ENCODE measurements at places on chromosomes 4 and X.

- DNase-seq: no peak
These were observed 137.3 kb upstream of the PDE5A start for GRCh38 chr4:119765951-119766350.

DNA sequence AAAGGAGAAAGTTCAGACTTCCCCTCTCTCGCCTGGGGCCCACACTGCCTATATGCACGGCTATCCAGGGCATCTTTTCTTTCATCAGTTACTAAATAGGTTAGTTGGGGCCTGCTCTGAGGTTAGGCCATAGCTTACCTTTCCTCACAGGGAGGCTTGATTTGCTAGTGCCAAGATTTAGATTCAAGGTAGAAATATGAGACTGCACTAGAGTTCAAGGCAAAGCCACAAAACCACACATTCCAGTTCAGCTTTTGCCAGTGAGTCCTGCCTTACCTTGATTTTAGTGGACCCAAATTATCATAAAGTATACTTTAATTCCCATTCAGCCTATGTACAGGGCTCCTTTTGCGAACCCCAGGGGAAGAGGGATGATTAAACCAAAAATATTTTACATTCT is 762.8 kb downstream of the PDHA2 start:
- no peak for DNase-seq

- DNase-seq: no peak
These were observed 79.9 kb upstream of the EGFL6 start for GRCh38 chrX:13489454-13489853.

- no peak for DNase-seq
These were observed 1.5 kb upstream of the CTBP1 start for GRCh38 chr4:1250527-1250812.

- DNase-seq: no peak
These were observed 167.3 kb upstream of the GRID2 start for GRCh38 chr4:92136434-92136833.

- no peak for DNase-seq
These were observed 123.9 kb upstream of the ACSL4 start for GRCh38 chrX:109856974-109857373.

- no peak for DNase-seq
These were observed 15.7 kb upstream of the ODAM start for GRCh38 chr4:70179811-70180210.

DNA sequence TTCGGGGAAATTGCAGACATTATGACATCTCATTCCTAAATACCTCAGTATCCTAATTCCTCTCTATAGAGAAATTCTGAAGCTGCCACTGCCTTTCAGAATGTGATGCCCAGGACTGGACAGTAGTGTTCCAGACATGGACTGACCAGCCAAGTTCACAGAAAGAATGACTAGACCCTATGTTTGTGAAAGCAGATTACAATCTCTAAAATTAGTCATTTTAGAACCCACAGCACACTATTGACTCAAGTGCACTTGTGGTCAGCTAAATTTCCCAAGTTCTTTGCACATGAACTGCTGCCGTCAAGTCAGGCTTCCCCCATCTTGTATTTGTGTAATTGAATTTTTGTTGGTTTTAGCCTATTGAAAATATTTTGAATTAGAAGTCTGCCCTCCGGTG is 81.0 kb upstream of the ESX1 start:
- DNase-seq: no peak

DNA sequence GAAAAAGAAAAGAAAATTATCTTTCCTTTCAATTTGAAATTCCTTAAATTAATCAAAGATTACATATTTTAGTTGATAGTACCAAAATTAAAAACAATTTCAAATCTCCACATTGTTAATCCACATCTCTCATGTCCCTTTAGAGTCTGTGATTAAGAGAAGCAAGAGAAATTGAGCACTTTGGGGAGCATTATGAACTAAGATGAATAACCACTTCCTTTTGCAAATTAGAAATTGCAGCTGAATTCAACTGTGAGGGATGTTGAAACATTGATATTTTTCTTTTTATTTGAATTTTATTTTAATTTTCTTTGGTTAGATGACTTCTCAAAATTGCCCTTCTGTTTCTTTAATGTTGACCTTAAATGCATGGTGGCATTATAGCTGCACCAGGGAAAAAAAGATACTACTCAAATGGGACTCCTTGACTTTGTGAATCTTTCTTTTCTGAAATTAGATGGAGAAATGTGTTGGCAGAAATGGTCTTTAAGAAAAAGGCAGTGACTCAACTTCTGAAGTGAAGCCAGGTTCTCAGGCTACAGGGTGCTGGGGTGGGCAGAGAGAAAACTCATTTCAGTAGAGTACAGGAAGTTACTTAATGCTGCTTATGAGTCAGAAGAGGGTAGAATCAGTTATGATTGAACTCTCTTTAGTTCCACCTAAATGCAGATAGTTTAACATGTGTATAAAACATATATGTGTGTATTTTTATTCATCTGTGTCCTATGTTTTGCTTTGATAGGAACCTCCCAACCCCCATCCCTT is 92.0 kb upstream of the TNIP3 start:
- DNase-seq: peak; percentile 17

DNA sequence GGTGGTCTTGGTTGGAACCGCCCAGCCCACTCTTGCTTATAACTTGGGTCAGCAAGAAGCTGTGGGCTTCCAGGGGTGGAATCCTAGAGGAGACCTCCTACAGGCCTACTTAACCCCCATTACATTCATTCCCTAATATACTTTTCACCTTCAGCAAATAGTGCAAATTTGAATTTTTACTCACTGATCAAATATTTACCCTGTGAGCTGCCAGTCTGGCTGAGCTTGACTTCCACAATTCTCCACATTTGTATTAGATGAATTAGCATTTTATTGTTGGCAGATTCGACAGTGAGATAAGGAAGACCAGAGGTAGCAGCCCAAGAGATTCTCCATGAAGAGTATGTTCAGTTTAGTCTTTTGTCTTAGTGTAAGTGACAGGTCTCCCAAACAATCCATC is 199.6 kb downstream of the BCOR start:
- DNase-seq: no peak

DNA sequence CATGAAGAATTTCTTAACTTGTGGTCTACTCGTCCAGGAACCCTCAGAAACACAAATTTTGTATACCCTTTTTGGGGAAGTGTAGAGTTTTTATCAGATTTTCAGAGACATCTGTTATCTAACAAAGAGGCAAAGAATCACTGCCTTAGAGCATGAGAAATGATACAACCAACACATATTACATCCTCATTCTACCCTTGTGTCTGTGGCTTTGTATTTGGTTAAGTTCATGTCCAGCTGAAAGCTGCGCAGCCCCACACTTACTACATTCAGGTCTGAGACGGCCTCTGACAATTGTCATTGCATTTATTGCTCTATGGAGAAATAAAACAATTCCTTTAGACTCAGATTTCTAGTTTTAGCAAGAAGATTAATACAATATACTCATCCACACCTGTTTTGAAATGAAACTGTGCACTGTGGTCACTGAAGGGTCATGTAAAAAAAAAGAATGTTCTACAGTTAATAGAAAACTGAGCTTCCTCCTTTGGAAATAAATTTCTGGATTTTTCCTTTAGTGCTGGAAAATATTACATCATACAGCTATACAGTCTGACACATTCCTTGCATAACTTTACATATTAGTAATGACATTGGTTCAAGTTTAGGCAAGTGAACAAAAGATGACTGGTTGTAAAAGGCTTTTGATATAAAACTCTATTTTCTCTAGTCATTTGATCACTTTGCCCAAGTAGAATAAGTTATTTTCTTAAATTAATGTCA is 39.8 kb downstream of the GLRB start:
- DNase-seq: no peak

DNA sequence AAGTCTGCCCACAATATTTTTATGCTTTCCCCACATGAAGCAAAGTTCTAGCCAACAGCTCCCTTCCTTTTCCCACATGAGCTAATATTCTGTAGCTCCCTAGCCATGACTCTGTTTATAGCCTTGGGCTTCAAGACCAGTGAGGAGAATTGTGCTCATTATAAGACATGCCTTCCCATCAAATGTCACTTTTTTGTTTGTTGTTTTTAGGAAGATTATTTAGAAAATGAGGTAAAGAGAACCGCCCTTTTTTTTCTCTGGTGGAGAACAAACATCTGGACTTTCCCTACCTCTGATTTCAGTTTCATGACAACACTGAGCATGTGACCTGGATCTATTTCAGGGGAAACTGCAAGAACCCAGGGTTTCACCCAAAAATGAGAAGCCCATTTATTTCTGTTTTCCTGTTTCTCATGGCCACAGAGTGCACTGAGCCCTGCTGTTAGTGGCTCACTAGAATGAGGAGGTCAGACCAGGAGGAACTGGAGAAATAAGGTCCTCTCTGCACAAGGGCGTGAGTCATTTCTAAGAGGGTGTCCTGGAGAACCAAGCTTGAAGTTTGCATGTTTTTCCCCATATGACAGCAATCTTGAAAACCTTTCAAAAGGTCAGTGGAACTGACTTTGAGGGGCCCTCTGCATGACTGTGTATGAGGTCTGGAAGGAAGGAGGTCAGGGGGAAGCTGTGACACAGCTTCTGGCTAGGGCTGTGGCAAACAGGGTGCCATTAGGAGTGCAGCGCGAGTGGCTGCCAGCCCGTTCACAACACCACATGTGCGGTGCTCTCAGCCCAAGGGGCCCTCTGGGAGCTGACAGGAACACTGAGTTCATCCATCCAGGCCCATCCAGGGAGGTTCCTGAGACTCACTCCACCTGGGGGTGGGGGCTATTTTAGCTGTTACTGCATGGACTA is 55.2 kb downstream of the CHST7 start:
- peak; percentile 5 for DNase-seq

DNA sequence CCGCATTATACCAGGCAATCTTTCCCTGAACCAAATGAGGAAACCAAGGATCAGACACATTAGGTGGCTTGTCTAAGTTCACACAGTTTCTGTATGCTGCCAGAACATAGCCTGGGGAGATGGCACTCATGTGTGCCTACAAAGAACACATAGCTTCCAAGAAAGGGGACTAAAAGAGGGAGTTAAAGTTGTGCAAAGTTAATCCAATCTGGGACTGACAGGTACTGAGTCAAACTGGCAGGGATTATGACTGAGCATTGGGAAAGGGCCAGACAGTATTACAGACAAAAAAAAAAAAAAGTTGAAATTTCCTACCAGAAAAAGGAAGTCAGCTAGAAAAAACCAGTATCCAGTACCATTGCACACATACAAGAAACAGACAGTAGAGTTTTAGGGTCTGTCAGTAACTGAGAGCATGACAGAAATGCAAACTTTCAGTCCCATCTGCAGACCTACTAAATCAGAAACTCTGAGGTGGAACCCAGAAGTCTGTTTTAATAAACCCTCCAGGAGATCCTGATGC is 37.2 kb downstream of the ADAMTS3 start:
- no peak for DNase-seq

DNA sequence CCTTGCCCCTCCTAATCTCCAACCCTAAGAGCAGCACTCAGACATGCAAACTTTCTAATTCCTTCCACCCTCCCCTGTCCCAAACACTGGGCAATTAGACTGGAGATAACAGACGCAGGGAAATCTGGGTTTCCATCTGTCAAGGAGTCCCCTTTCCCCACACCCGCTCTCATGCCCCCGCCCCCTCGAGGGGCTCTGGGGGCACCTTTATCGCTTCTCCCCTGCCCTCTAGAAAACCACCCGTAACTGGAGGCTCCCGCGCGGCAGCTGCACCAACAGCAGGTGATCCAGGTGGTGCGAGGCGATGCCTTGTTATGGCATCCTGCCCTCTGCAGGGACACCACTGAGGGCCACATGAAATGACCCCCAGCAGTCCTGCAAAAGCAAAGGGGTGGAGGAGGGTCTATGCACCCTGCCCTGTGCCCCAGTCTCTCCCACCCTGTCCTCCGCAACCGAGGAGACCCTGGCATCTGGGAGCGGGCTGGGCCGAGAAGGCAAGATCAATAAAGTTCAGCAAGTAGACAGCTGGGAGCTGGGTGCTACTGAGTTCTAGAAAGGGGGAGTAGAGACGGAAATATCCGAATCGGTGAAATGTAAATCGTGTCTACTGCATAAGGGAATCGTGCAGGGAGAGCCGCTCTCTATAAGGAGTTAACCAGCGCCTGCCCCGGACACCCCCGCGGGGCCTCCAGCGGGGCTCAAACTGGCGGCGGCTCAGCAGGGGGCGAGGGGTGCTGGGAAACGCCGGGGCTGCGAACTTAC is 1.6 kb downstream of the KCTD8 start:
- DNase-seq: no peak

- DNase-seq: no peak
These were observed 725.0 kb downstream of the CCSER1 start for GRCh38 chr4:90852237-90852636.

DNA sequence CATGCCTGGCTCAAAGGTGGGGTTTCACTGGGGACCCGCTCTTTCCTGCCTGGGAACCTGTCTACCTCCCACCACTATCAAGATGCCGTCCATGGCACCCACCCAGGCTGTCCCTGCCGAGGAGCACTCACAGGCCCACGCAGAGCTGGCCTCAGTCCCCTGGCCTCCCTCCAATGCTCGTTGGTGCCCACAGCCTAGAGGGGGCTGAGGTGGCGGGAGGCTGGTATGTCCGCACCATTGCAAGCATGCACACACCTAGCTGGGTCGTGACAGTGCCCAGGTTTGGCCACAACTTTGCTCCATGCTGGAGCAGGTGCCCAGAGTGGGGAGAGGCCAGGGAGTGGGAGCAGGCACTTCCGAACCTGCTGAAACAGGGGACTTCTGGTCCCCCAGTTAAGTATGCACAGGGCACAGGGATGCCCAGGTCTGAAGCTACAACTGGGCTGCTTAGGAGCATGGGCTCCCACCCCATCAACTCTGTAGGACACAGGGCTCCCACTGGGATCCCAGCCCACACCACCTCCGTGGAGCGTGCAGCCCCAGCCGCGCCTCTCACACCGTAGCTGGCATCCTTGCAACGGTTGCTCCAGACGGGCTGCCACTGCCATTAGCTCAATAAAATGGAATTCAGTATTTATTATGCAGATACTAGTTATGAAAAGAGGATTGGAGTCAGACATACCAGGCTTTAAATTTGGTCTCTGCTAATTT is 1376.1 kb upstream of the TENM3 start:
- no peak for DNase-seq

DNA sequence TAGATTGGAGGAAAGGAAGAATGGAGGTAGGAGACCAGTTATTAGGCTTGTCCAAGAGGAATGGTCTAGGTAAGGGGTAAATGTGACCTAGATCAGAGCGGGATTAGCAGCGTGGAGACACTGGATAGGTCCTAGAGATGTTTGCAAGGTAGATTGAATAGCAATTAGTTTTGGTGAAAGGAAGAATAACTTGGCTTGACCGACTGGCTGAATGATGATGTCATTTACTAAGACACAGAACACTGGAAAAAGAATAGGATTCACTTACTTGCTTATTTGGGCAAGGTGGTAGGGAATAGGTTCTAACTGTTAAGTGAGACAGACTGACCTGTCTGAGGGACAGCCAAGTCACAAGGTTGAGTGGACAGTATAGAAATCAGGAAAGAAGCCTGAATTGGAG is 71.3 kb downstream of the VEGFC start:
- no peak for DNase-seq

DNA sequence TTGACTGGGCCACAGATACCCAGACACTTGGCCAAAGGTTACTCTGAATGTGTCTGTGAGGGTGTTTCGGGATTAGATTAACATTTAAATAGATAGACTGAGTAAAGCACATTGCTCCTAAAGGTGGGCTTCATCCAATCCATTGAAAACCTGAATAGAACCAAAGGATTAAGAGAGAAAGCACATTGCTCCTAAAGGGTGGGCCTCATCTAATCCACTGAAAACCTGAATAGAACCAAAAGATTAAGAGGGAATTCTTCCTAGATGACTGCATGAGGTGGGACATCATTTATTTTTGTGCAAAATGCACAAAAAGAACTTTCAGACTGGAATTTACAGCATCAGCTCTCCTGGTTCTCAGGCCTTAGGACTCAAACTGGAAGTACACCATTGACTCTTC is 351.2 kb upstream of the PCDH10 start:
- no peak for DNase-seq
